Activated T-cell treated with anti-CD3 and anti-CD28 coated beads for 24 hours (primary cell): ENCODE measurements at places on chromosomes 4 and X.

- no peak for DNase-seq
Observed at GRCh38 chr4:41285202-41285863, 28.6 kb downstream of the UCHL1 start.

DNA sequence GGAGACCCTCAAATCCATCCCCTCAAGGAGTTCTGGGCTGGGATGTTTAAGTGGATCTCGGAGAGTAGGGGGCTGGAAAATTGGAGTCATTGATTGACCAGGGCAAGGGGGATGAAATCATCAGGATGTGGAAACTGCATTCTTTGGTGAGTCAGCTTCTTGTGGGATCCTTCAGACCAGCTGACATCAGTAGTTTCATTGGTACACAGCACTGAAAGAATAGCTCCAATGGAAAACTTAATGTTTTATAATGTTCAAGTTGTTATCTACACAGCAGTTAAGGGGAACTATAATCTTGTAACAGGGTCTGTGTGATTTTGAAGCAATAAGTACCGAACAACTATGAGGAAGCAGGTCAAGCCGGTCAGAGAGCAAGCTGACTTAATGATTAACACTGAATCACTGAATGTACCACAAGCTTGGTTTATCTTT, 506.1 kb downstream of the RPA4 start:
- no peak for DNase-seq

DNA sequence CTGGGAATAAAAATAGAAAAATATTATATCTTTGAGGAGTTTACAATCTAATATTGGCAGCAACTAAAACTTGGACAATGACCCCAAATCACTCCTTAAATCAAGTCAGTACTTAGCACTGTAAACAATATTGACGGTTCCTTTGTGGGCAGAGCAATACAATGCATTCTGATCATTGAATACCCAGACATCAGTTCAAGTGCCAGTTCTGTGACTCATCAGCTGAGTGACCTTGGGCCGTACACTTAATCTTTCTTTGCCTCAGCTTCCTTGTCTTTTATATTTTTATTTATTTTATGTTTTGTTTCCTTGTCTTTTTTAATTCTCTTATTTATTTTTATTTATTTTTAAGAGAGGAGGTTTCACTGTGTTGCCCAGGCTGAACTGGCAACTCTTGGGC, 112.2 kb upstream of the ANXA3 start:
- no peak for DNase-seq

- DNase-seq, result no peak
Observed at GRCh38 chr4:105569866-105570236, 17.4 kb downstream of the ARHGEF38 start.

DNA sequence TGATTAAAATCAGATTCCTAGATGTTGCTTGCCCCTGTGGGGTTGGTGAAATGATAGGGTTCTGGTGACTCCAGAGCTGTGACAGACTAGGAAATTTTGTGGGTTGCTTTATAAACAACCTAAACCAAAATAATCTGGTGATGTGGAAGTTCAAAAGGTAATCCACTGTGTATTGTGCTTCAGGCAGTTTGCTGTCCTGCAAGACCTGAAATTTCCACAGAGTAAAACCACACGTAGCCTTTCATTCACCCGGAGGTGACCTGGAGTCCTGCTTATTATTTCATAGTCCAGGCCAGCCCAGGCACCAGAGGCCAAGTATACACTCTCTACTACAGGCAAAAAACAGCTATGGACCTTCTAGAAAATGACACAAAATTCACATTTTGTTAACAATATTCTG, 114.6 kb upstream of the CBR4 start:
- DNase-seq, result no peak

- DNase-seq, result no peak
Observed at GRCh38 chr4:54542119-54542438, 115.7 kb upstream of the KIT start.

DNA sequence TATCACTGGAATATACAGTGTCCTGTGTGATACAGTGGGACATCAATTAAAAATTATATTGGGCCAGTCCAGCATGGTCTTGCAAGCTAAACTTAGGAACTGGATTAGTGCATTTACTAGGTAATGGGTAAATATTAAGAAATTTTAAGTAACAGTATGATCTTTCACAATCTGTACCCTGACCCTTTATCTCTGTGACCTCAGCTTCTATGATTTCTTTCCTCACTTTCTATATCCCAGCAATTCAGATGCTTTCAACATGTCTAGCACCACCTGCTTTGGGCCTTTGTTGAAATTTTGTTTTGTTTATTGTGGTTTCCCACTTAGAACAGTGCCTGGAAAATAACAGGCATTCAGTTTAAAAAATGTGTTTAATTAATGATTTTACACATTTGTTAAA, 2295.4 kb downstream of the ARAP2 start:
- DNase-seq, result no peak

- no peak for DNase-seq
Observed at GRCh38 chr4:3013839-3014350, 50.5 kb downstream of the GRK4 start.

DNA sequence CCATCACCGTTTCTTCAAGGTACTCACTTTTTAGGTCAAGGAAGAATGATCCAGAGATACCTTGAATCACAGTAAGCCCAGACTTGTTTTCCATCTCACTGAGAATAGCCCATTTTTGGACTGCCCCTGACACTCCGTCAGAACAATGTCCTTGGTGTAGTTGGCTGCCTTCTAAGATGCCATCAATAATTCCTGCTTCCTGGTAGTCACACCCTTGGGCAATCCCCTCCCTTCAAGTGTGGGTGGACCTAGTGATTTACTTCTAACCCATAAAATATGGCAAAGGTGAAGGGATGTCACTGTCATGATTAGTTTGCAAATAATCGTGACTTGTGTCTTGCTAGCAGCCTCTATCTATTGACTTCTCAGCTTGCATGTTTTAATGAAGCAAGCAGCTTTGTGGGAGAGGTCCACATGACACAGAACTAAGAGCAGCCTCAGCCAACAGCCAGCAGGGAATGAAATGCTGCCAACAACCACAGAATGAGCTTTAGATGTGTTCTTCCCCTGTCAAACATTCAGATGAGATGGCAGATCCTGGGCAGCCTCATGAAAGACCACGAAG, 20.0 kb upstream of the KLHL34 start:
- DNase-seq, result no peak

- no peak for DNase-seq
Observed at GRCh38 chr4:172815499-172816164, 353.0 kb upstream of the GALNT7 start.
